GM12892 (cell line): ENCODE measurements at places on chromosomes 7 and 10.

GRCh38 chr7:47602272-47603004 lies 20.5 kb upstream of the TNS3 start:
- DNase-seq: no peak

GRCh38 chr7:103851357-103851756 lies 138.1 kb downstream of the RELN start:
- DNase-seq: no peak

GRCh38 chr10:955820-956217 lies 24.3 kb upstream of the LARP4B start:
- no peak for DNase-seq

DNA sequence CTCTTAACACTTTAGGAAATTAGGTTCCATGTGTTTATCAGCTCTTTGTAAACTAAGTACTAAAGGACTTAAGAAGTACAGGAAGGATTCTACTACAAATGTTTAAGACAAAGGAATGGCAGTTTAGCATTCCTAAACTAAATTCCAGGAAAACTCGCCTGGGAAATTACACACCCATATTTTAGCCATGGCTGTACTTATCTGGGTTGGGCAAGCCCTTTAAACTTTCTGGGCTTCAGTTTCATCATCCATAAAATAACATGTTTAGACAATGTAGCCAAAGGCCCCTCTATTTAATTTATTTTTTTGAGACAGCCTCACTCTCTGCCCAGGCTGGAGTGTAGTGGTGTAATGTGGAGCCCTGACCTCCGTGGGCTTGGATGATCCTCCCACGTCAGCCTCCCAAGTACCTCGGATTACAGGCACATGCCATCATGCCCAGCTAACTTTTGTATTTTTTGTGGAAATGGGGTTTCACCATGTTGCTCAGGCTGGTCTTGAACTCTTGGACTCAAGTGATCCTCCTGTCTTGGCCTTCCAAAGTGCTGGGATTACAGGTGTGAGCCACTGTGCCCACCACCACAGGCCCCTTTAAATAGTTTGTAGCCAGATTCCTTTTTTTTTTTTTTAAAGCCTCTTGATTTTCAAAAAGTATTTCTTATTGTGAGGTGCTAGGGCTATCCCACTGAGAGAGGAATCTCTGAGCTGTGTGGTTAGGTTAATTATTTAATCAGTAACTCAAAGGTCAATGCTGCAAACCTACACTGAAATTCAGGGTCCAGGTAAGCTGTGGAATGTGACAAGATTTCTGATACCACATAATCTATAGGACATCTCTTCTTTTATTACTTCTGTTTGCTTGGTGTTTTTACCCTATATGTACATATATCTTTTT lies 32.1 kb downstream of the TMEM60 start:
- no peak for DNase-seq

DNA sequence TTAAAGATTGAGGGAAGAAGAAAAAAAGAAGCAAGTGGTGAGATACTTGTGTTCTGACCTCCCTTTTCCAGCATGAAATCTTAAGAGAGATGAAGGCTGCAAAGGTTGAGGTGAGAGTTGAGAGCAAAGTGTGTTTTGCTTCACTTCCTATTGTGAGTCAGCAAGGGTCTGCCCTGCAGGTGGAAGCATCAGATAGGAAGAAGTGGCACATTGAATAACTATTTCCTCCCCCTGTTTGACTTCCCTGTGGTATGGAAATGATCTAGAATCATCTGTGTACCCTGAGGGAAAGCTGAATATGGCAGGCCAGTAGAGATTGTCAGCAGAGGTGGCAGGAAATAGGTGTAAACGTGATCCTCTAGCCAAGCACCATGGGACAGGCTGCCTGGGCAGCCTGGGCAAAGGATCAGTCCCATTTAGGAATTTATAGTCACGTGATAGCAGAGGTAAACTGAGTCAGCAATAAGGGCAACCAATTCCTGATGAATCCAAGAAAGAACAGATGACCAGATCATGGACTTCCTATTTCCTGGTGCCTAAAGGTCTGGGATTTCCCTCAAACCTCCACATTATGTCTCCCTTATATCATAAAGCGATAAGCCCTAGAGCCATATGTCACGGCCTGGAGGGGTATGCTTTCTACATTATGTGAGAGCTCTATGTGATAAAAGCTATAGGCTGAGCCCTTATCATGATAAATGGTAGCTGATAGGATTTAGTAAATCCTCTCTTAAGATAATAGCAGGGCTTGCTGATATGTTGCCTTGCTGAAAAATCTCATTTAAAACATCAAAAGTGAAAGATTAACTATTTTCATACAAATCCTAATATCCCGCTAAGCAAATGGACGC lies 287.0 kb downstream of the MDFIC start:
- DNase-seq: no peak

GRCh38 chr10:43199684-43200537 lies 61.7 kb downstream of the CSGALNACT2 start:
- DNase-seq: peak; percentile 5

DNA sequence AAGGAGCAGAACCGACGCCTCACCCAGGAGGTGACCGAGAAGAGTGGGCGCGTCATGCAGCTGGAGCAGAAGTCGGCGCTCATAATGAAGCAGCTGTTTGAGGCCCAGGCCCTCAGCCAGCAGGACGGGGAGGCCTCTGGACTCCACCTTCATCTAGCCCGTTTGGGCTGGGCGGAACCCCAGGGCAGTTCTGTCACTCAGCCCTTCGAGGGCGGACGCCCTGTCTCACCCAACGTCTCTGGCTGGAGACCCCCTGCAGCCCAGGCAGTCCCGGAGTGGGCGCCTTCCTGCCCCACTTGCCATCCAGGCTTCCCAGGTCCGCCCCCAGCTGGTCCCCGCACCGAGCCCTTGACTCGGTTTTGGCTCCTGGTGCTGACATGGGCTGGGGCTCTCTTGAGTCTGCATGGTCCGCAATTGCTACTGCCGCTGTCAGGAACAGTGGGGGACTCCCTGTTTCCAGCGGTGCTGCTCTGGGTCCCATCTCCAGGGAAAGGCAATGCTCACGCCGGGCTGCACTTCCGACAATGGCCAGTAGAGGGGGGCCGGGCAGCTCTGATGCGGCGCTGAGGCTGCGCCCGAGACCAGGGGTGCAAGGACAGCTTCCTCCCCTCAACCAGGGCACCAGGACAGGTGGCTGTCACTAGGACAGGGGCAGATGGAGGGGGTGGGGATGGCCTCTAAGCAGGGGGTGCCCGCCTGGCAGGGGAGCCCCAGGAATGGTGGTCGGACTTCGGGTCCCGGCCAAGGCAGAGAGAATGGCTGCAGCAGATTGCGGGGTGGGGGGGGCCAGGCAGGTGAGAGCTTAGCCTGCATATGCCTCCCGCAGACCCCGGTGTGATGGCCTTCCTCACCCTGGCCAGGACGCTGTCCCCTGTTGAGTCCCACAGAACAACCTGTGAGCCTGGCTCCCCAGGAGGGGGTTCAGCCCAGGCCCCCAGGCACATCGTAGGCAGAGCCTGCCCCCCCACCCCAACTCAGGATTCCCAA lies 71.2 kb upstream of the KCTD7 start:
- peak; percentile 86 for DNase-seq

DNA sequence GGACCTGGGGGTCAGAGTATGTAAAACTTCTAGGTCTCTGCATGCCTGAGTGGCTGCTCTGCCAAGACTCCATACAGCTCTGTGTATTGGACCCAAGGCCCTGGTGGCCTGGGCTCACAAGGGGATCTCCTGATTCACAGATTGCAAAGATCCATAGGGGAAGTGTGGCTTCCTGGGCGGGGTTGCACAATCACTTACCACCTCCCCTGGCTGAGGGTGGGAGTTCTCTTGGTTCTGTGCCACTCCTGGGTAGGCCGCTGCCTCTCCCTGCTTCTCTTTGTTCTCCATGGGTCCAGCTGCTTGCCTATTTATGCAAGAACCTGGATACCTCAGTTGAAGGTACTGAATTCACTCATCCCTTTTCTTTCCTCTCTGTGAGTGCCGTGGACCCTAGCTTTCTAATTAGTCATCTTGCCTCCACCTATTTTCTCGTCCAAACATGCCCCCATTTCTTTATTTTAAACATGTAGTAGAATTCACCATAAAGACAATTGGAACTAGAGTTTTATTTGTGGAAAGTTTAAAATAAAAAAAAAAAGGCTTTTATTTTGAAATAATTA lies 18.5 kb upstream of the AGR3 start:
- DNase-seq: no peak

DNA sequence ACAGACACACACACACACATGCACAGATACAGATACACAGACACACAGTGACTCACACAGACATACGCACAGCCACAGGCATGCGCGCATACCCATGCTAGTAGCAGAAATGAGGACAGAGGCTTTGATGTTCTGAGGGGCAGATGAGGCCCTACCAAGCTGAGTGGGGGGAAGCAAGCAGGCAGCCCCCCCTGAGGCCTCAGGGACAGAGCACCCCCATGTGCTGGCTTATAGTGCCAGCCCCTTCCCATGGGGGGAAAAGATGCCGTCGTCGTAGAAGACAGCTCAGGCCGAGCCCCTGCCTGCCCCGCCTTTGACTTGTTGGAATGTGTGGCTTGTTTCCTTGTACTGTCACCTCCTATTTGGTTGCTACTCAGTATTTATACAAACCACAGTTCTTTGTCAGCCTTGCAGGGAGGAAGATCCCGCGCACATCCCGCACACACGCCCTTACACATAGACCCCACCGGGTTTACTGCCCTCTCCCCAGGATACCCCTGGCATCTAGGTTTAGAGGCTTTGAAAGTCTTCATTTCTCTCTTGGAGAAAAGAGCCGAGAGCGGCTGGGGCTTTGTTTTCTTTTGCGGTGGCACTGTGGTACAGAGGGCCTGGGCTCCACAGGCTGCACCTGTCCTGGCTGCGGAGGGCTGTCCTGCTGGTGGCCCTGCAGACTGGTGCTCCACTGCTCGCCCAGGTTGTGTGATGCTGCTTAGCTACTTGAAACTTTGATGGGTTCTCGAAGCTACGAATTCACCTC lies 112.5 kb downstream of the DOCK1 start:
- DNase-seq: no peak

- no peak for DNase-seq
Measured at GRCh38 chr7:137996386-137996851, 5.5 kb downstream of the CREB3L2 start.

- DNase-seq: no peak
Measured at GRCh38 chr7:132508724-132509353, 67.4 kb downstream of the PLXNA4 start.
